ENCODE measurements at places on chromosomes 3 and 15.

- H3K27me3 ChIP-seq, result no peaks in the 10 kb centered on the region
- DNase-seq, result no peak
- no peaks in the 10 kb centered on the region for H3K4me1 ChIP-seq
- H3K4me3 ChIP-seq, result no peak overlapping the region
Measured at GRCh38 chr3:177725165-177725564, 527.9 kb upstream of the TBL1XR1 start.

GRCh38 chr15:41655716-41656115 lies 4.5 kb upstream of the MGA start:
- peaks cover 8% of the 10 kb centered on the region for H3K4me1 ChIP-seq
- no peak for DNase-seq
- no peak overlapping the region for H3K27ac ChIP-seq
- H3K36me3 ChIP-seq, result no peaks in the 10 kb centered on the region
- H3K27me3 ChIP-seq, result no peaks in the 10 kb centered on the region

- H3K4me1 ChIP-seq, result no peaks in the 10 kb centered on the region
- H3K36me3 ChIP-seq, result no peaks in the 10 kb centered on the region
- DNase-seq, result no peak
- no peak overlapping the region for H3K27ac ChIP-seq
Measured at GRCh38 chr3:12400616-12401194, 83.6 kb upstream of the TSEN2 start.

- H3K27me3 ChIP-seq, result no peaks in the 10 kb centered on the region
- H3K4me1 ChIP-seq, result peaks cover 67% of the 10 kb centered on the region
- no peak overlapping the region for H3K27ac ChIP-seq
- peaks cover 34% of the 10 kb centered on the region for H3K36me3 ChIP-seq
- DNase-seq, result no peak
- no peak overlapping the region for H3K4me3 ChIP-seq
Measured at GRCh38 chr15:68295014-68295805, 17.7 kb downstream of the FEM1B start.

- no peaks in the 10 kb centered on the region for H3K36me3 ChIP-seq
- no peak for DNase-seq
- H3K4me3 ChIP-seq, result no peak overlapping the region
Measured at GRCh38 chr15:71096676-71097075, 18.6 kb upstream of the THSD4 start.

DNA sequence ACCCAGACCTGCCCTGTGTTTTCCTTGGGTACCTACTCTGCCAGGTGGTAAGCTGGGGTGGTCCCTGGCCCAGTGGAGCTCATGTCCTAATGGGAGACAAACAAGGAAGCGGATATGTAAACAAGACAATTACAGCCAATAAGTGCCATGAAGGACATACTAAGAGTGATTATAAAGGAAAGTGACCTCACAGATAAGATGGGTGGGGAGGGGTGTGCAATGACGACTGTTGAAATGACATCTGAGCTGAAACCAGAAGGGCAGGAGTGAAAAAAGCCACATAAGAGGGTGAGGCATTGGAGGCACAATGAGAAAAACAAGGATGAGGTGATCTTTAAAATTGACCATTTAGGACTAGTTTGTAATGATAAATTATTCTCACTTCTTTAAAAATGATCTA lies 336.2 kb upstream of the IL12A start:
- no peaks in the 10 kb centered on the region for H3K27me3 ChIP-seq
- no peak overlapping the region for H3K27ac ChIP-seq
- no peaks in the 10 kb centered on the region for H3K4me1 ChIP-seq
- no peak for DNase-seq

DNA sequence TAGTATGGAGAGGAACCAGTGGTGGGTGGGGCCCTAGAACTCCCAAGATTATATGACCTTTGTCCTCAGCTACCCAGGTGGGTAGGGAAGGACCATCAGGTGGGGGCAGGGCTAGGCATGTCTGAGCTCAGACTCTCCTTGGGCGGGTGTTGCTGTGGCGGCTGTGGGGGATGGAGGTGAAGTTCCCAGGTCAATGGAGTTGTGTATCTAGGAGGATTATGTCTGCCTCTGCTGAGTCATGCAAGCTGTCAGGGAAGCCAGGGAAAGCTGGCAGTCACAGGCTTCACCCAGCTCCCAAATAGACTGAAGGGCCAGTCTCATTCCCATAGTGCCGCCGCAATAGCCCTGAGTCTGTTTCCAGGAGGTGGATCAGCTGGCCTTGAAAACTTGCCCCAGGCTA lies 139.7 kb upstream of the CFAP20DC start:
- H3K27ac ChIP-seq, result no peak overlapping the region
- no peaks in the 10 kb centered on the region for H3K36me3 ChIP-seq
- H3K4me3 ChIP-seq, result no peak overlapping the region
- no peak for DNase-seq
- no peaks in the 10 kb centered on the region for H3K4me1 ChIP-seq
- H3K27me3 ChIP-seq, result no peaks in the 10 kb centered on the region

GRCh38 chr3:60448696-60449095 lies 802.6 kb downstream of the FHIT start:
- H3K4me3 ChIP-seq, result no peak overlapping the region
- DNase-seq, result no peak
- no peaks in the 10 kb centered on the region for H3K4me1 ChIP-seq
- no peak overlapping the region for H3K27ac ChIP-seq
- H3K36me3 ChIP-seq, result no peaks in the 10 kb centered on the region

GRCh38 chr3:159791336-159791735 lies 197.3 kb upstream of the IL12A start:
- no peak overlapping the region for H3K27ac ChIP-seq
- no peaks in the 10 kb centered on the region for H3K36me3 ChIP-seq
- no peak overlapping the region for H3K4me3 ChIP-seq
- no peaks in the 10 kb centered on the region for H3K27me3 ChIP-seq
- DNase-seq, result no peak
- H3K4me1 ChIP-seq, result no peaks in the 10 kb centered on the region

DNA sequence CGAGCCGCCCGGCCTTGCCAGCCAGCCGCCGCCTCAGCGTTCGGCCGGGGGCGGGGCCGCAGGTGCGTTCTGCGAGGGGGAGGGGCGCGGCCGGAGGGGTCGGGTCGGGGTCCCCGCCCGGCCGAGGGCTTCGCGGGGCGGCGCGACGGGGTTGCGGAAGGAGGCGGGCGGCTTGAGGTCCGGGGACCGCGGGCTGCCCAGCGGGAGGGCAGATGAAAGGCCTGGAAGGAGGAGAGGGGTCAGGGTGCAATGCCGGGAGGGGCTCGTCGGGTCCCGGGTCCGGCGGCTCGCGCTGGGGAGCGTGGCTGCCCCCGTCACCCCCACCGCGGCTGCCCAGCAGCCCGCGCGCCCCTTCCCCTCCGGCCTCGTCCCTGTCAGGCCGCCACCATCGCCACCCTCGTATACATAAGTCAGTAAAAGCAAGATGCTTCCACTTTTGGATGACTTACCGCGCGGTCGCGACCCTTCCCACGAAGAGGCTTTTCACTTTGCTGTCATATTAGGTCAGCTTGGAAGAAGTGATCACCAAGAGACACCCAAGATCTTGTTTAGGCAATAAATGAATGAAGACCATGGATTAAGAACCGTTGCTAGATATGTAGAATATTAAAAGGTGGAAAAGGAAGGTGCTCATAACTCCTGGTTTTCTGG lies 620 bp upstream of the ANP32A start:
- peak; percentile 47 for DNase-seq
- no peak overlapping the region for H3K27ac ChIP-seq
- peaks cover 2% of the 10 kb centered on the region for H3K36me3 ChIP-seq
- peak overlapping the region; percentile 95 for H3K4me3 ChIP-seq
- no peaks in the 10 kb centered on the region for H3K27me3 ChIP-seq
- H3K4me1 ChIP-seq, result peaks cover 20% of the 10 kb centered on the region

GRCh38 chr3:152279479-152279878 lies 10.8 kb downstream of the MBNL1 start:
- H3K4me3 ChIP-seq, result no peak overlapping the region
- H3K27ac ChIP-seq, result peak overlapping the region; percentile 64
- peaks cover 3% of the 10 kb centered on the region for H3K36me3 ChIP-seq
- no peak for DNase-seq
- H3K27me3 ChIP-seq, result no peaks in the 10 kb centered on the region

DNA sequence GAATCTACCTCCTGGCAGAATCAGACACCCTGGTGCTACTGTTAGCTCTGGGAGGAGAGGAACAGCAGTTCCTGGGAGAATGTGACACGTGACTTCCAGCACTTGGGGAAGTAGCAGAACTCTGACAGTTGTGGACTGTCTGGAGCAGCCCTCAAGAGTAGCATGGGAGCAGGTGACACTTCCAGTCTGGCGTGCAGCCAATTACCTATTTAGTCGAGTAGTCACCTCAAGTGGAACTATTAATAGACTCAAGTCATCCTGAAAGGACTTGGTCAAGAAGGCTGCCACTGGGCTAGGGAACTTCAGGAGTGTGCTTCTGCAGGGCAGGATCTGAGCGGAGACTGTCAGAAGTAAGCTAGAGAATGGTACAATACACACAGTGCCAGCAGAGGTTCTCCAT lies 62.3 kb downstream of the MTHFS start:
- no peak for DNase-seq
- peaks cover 34% of the 10 kb centered on the region for H3K4me1 ChIP-seq
- H3K27me3 ChIP-seq, result no peaks in the 10 kb centered on the region
- H3K27ac ChIP-seq, result no peak overlapping the region
- no peak overlapping the region for H3K4me3 ChIP-seq

- no peaks in the 10 kb centered on the region for H3K27me3 ChIP-seq
- H3K4me1 ChIP-seq, result peaks cover 5% of the 10 kb centered on the region
- no peak overlapping the region for H3K4me3 ChIP-seq
- H3K36me3 ChIP-seq, result no peaks in the 10 kb centered on the region
Measured at GRCh38 chr3:155019575-155019974, 60.5 kb upstream of the MME start.

- no peak overlapping the region for H3K27ac ChIP-seq
- no peaks in the 10 kb centered on the region for H3K27me3 ChIP-seq
- no peaks in the 10 kb centered on the region for H3K36me3 ChIP-seq
- no peaks in the 10 kb centered on the region for H3K4me1 ChIP-seq
- DNase-seq, result no peak
Measured at GRCh38 chr3:10917176-10917575, 75.4 kb upstream of the SLC6A1 start.

- DNase-seq, result peak; percentile 91
- no peaks in the 10 kb centered on the region for H3K36me3 ChIP-seq
- H3K27ac ChIP-seq, result no peak overlapping the region
- no peak overlapping the region for H3K4me3 ChIP-seq
- no peaks in the 10 kb centered on the region for H3K27me3 ChIP-seq
- no peaks in the 10 kb centered on the region for H3K4me1 ChIP-seq
Measured at GRCh38 chr3:137946356-137946973, 63.5 kb upstream of the CLDN18 start.

DNA sequence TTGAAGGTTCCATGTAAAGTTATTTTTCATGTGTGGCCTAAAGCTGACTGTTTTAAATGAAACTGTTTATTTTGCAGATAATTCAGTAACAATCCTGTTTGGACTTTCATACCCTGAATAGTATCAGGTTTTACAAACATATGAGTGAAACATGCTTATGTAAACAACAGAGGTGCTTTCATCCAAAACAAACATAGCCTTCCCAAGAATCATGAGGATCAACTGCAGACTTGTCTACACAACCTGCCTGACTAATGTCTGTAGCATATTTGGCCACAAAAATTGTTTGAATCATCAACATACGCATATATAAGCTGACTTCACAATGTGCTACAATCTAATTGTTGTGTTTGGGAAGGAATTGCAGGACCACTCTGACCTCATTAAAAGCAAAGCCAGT lies 190.4 kb downstream of the DIPK2A start:
- no peaks in the 10 kb centered on the region for H3K4me1 ChIP-seq
- H3K27ac ChIP-seq, result no peak overlapping the region

- peaks cover 7% of the 10 kb centered on the region for H3K4me1 ChIP-seq
- no peaks in the 10 kb centered on the region for H3K36me3 ChIP-seq
- no peaks in the 10 kb centered on the region for H3K27me3 ChIP-seq
- H3K27ac ChIP-seq, result no peak overlapping the region
Measured at GRCh38 chr3:123258359-123258758, 56.6 kb downstream of the SEC22A start.

- no peak overlapping the region for H3K4me3 ChIP-seq
- H3K27ac ChIP-seq, result no peak overlapping the region
- 0 out of 2 replicates have a peak, but pooled peaks cover 3% of the 10 kb centered on the region for H3K27me3 ChIP-seq
- peaks cover 16% of the 10 kb centered on the region for H3K4me1 ChIP-seq
Measured at GRCh38 chr3:55623786-55624185, 136.7 kb upstream of the WNT5A start.

DNA sequence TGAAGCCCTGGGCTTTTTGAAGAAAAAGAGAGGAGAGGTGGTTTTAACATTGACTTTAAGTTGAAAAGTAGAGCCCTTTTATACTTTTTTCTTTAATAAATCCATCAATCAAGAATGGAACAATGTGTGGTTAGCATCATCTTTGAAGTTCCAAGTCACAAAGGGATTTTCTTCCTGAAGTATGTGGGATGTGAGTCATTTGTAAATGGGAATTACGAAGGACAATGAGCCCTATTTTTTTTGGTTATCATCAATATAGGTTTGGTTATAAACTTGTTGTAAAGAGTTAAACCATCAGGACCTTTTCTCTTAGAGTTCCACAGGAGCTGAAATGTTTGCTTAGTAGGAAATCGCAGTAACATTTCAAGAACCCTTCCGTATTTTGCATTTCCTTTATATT lies 38.3 kb downstream of the PIK3CA start:
- H3K36me3 ChIP-seq, result no peaks in the 10 kb centered on the region
- no peaks in the 10 kb centered on the region for H3K27me3 ChIP-seq
- no peak overlapping the region for H3K27ac ChIP-seq
- peaks cover 19% of the 10 kb centered on the region for H3K4me1 ChIP-seq
- DNase-seq, result no peak
- no peak overlapping the region for H3K4me3 ChIP-seq

GRCh38 chr15:87362531-87362930 lies 894.0 kb downstream of the NTRK3 start:
- no peak for DNase-seq
- no peaks in the 10 kb centered on the region for H3K4me1 ChIP-seq
- no peaks in the 10 kb centered on the region for H3K36me3 ChIP-seq
- H3K27ac ChIP-seq, result no peak overlapping the region
- H3K4me3 ChIP-seq, result no peak overlapping the region

GRCh38 chr3:182521339-182521738 lies 272.0 kb upstream of the ATP11B start:
- no peaks in the 10 kb centered on the region for H3K4me1 ChIP-seq
- H3K36me3 ChIP-seq, result no peaks in the 10 kb centered on the region
- H3K4me3 ChIP-seq, result no peak overlapping the region
- DNase-seq, result no peak
- H3K27ac ChIP-seq, result no peak overlapping the region
- no peaks in the 10 kb centered on the region for H3K27me3 ChIP-seq

DNA sequence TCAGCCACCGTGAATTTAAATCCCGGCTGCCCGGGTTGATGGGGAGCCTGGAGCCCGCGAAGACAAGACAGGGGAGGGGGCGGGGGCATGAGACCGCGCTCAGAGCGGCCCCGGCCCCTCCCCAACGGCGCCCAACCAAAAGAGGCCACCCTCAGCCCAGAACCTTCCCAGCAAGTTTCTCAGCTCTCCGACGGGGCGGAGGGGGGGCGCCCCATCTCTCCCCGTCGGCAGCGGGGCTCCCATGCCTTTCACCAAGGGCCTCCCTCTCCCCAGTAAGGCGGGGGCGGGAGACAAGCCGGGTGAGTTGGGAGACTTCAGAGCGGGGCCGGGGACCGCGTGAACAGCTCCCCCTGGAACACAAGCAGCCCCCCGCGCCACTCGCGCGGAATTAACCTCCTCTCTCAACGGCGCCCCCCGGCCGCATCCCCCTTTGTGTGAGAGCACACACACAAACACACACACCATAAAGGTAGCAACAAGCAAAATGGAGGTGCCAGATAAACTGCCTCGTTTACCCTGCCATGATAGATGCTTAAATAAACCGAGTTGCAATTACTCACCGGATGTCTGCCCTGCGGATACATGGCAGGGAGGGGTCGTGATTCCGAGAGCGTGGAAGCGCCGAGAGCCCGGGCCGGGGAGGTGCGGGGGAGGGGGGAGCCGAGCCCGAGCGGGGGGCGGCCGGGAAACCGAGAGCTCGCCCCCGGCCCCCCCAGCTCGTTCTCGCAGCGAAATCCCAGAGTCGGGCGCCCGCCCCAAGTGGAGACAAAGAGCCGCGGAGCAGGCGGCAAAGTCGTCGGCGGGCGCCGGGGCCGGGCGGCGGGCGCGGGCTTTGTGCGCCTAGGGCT lies 1.3 kb downstream of the TLE3 start:
- H3K27ac ChIP-seq, result peak overlapping the region; percentile 86
- H3K4me1 ChIP-seq, result peaks cover 59% of the 10 kb centered on the region
- no peaks in the 10 kb centered on the region for H3K27me3 ChIP-seq

All from Karpas-422 (cell line).